ENCODE measurements at places on chromosomes 7 and 10.
A peak's percentile ranks its signal among the peaks of the same experiment; 100 is the strongest.

DNA sequence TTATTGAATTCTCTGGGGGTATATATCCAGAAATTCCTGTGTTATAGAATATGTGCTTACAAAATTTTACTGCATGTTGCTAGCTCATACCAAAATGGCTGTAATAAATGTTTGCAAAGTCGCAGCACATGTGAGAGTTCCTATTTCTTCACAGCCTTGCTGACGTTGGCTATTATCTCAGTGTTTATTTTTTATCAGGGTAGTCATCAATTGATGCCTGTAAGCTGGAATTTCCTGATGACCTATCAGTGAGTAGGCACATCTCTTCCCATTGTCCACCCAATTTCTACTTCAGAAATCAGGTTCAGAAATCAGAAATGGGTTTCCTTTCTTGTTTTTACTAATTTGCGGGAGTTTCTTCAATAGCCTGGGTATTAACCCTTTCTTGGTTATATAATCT, 268.1 kb upstream of the FZD8 start:
- DNase-seq, result peak; percentile 4

DNA sequence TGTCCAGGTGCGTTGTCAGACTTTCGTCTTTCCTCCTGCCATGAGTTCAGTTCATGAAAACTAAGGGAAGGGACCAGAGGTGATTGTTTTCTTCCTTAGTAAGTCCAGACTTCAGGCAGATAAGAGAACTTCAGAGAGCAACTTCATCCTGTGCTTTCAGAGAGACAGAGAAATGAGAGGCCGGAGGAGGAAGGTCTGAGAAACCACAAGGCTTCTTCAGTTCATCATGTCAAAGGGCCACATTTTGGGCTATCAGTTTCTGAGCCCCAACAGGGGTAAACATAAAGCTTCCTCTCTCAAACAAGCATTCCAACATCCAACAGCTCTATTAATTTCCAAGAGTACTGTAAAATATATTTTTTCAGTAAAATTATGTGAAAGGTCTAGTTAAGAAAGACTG, 668.4 kb upstream of the NRP1 start:
- no peak for DNase-seq

- no peak for DNase-seq
These were observed 12.6 kb upstream of the WAC start for GRCh38 chr10:28520346-28520745.

- no peak for DNase-seq
These were observed 13.5 kb upstream of the RABGEF1 start for GRCh38 chr7:66727058-66727457.

- DNase-seq, result peak; percentile 95
These were observed 31.6 kb downstream of the OGDH start for GRCh38 chr7:44637788-44638594.

DNA sequence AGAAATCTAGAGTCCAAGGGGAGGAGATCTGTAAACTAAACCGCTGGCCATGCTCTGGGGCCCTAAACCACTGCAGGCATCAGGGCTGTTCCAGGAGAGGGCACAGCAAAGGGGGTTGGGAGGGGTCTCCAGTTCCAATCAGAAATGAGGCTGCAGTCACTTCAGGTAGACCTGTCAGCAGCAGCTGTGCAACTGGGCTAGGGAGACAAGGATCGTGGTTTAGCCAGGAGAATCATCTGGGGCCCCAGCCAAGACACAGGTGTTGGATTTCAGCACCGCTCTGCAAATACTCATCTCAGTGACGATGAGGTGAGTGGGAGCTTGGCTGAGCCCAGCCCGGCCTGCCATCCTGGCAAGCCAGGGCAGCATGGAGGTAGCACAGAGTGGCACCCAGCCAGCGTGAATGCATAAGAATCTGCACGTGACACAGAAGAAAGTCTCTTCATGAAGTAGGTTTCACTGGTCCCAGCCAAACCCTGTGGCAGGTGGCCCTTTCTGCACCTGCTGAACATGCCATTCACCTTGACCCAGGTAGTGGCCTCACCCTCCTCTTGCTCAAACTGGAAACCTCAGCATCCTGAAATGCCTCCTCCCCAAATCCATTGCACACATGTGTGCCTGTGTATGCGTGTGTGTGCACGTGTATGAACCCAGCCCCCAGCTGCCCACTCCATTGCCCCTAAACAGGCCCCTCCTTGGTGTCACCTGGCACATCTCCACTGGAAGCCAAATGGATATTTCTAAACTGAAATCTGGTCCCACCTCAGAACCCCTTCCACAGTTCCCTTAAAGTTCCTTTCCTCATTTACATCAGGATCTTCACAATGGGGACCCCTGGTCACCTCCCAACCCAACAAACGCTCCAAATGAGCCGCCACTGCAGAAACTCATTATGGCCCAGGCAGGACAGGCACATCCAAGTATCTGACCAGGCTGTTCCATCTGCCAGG, 9.6 kb downstream of the GPRIN2 start:
- no peak for DNase-seq

GRCh38 chr10:61761825-61762217, 99.1 kb downstream of the CABCOCO1 start:
- DNase-seq, result no peak

- no peak for DNase-seq
These were observed 814.8 kb downstream of the TNS3 start for GRCh38 chr7:46767071-46767470.

- peak; percentile 16 for DNase-seq
These were observed 118.7 kb downstream of the MKX start for GRCh38 chr10:27626890-27627289.

DNA sequence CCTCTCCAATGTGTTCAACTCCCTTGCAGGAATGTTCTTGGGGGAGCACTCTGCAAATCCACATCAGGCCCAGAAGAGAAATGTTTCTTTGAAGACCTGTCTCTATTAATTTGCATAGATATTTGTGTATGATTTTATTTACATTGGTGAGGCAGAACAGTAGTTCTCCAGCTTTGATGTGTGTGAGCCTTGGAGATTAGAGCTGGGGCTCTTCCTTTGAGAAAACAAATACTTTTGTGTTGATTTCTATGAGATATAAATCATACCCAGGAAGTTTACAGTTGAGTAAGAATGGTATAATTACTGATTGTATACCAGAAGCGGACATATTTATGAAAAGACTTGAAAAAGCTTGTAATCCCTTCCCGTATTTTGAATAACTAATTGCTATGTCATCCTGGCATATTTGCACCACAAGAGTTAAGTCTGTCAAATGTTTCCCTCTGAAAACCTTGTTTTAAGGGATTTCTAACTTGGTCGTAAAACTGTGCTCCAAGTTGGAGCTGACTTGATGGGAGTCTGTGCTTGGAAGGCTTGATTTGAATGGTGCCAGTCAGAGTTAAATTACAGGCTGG, 468.5 kb downstream of the LRMDA start:
- DNase-seq, result no peak

GRCh38 chr7:73960548-73960947, 67.4 kb upstream of the ELN start:
- DNase-seq, result no peak

- DNase-seq, result no peak
These were observed 38.2 kb downstream of the GSDME start for GRCh38 chr7:24718977-24719491.

DNA sequence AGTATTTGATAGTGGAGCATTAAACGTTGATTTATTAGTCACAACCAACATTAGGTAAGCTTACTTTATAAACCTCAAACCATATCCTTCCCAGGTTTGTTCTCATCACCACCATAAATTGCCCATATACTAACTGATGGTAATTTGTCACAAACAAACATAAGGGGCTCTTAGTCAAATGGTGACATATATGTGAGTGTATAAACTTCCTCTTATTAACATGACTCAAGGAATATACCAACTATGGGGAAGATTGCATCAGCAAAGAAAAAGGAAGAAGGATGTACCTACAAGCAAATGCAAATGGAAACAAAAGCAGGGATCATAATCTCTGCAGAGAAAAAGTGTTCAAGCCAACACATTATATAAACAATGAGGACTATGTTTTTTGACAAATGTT, 418.2 kb upstream of the AKR1E2 start:
- peak; percentile 94 for DNase-seq

DNA sequence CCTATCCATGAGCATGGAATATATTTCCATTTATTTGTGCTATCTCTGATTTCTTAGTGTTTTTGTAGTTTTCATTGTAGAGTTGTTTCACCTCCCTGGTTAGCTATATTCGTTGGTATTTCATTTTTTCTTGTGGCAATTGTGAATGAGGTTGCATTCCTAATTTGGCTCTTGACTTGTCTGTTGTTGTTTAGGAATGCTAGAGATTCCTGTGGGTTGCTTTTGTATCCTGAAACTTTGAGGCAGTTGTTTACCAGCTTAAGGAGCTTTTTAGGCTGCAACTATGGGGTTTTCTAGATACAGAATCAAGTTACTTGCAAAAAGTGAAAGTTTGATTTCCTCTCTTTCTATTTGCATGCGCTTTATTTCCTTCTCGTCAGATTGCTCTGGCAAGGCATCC, 304.7 kb upstream of the GRM3 start:
- no peak for DNase-seq

DNA sequence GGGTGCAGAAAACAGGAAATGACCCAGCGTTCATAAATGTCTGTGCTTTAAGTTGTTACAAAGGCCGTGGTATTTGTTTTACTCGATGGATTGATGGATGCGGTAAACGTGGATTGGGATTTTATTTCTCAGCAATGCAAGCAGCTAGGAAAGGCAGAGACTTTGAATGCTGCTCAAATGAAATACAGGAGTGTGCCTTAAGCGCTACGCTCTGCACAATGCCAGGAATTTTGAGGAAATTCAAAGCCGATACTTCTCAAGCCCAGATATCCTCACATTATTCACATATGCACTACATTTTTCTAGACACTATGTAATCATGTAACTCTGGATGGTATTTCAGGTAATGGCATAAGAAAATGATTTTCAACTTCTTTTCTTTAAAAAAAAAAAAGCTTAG, 514.3 kb upstream of the ADARB2 start:
- DNase-seq, result no peak

DNA sequence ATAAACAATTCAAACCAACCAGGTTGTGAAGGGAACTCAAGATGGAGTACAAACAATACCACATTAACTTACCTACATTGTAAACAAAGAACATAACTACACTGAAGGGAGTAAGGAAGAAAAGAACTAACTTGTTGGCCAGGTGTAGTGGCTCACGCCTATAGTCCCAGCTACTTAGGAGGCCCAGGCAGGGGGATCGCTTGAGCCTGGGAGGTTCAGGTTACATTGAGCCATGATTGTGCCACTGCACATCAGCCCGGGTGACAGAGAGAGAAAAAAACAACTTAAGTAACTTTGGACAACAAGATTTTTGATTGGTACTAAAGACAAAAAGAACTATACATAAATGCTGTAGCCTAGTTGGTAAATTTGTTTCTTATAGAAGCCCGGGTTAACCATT, 68.8 kb downstream of the TRIL start:
- no peak for DNase-seq

GRCh38 chr7:113143486-113144257, 25.3 kb upstream of the SMIM30 start:
- DNase-seq, result peak; percentile 12

DNA sequence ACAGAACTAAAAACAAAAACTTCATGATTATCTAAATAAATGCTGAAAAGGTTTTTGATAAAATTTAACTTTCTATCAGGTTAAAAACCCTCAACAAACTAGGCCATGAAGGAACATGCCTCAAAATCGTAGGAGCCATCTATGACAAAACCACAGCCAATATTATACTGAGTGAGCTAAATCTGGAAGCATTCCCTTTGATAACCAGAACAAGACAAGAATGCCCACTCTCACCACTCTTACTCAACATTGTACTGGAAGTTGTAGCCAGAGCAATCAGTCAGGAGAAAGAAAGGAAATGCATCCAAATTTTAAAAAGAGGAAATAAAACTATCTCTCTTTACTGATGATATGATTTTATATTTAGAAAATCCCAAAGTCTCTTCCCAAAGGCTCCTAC, 228.7 kb downstream of the CHRM2 start:
- DNase-seq, result no peak

GRCh38 chr10:45239642-45240041, 75.8 kb downstream of the OR13A1 start:
- DNase-seq, result no peak

DNA sequence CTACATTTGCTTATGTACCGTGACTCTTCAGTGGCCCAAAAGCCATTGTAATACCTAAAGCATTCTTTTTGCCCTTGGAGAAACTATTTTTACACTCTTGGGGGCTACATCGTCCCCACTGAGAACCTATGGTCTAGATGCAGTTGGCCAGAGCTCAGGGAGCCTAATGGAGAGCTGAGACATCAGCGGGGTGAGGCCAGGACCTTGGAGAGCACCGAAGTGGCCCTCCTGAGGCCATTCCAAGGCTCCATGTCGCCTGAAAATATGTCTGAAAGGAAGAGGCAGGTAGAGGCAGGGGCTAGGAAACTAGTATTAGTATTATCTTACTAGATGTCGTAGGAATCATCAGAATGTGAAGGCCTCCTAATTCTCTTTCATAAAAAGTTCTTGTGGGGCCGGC, 4.9 kb downstream of the PKD2L1 start:
- no peak for DNase-seq

DNA sequence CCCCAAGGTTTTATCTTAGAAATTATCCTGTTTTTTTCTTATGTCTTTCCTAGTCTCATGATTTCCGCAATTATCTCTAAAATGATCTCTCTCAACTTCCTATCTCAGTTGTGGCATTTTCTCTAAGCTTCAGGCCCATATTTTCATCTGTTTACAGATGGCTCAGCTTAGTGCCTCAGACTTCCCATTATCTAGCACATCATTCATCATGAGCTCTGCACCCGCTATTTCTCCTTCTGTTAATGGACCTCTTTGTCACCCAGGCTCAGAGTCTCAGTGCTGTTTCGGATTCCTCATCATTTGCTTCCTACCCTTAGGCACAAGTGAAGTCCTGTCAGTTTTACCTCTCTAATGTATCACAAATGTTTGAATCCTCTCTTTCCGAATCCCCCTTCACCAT, 84.1 kb downstream of the BMPR1A start:
- DNase-seq, result no peak

DNA sequence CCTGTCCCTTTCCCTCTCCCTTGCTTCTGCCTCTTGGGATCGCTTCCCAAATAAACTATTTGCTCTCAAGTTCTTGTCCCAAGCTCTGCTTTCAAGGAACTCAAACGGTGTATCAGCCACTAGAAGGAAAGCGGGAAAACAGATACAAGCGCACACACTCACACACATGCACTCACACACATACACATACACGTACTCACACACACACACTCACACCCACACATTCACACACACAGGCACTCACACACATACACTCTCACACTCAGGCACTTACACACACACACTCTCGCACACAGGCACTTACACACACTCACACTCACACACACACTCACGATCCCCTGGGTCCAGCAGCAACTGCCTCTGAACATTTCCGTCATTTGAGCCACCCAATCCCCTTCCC, 121.9 kb downstream of the RAB11FIP2 start:
- no peak for DNase-seq

DNA sequence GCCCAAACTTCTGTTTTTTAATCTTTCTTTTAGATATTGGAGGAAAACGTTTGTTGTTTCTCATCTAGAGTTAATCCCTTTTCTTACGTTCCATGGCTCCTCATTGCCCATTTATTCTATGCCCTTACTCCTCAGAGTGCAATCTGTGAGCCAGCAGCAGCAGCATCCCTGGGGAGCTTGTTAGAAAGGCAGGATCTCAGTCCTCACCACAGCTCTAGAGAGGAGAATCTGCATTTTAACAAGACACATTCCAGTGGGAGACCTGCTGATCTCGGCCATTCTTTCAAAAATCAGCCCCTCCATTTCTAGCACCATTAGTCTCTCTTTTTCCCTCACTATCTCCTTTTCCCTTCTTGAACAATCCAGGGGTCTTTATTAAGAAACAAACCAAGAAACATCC, 84.4 kb upstream of the NOBOX start:
- no peak for DNase-seq

All from suppressor macrophage treated with lipopolysaccharide for 1 hour (primary cell).